Stimulated activated CD4-positive, alpha-beta T cell treated with anti-CD3 and anti-CD28 coated beads, Interleukin-4, amount 100 ng/mL, for 4 hours (primary cell): ENCODE measurements at places on chromosomes 7 and 10.

DNA sequence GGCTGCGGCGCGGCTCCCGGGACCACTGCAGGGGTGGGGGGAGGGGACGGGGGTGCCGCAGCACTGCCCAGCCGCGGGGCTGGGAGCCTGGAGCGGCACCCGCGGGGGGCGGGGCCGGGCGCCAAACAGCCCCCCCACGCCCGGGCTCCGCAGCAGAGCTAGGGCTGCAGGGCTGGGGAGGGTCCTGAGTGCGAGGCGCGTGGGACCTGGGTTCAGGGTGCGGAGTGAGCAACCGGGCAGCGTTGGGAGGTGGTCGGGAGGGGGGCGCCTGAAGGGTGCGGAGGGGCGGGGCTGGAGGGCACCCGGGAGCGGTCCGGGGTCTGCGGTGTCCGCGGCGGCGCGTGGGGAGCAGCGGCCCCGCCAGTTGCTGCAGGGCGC lies 528 bp downstream of the CAMK2G start:
- DNase-seq: no peak

- DNase-seq: peak; percentile 30
Observed at GRCh38 chr10:69801094-69801433, 642 bp upstream of the COL13A1 start.

- no peak for DNase-seq
Observed at GRCh38 chr7:14576578-14576977, 326.0 kb downstream of the DGKB start.

DNA sequence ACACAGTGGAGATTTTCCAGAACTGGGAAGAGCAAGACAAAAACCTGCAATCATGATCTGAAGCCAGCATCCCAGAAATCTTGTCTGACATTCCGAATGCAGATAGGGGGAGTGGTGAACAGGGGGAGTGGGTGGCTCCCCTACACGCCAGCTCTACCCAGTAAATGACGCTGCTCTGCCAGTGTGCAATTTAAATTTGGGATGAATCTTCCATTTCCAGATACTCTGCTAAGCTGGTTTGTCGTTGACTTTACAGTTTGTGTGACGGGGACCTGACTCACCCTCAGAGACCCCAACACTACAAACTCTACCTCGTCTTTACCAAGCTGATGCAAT lies 68.7 kb upstream of the CAMK2B start:
- no peak for DNase-seq

DNA sequence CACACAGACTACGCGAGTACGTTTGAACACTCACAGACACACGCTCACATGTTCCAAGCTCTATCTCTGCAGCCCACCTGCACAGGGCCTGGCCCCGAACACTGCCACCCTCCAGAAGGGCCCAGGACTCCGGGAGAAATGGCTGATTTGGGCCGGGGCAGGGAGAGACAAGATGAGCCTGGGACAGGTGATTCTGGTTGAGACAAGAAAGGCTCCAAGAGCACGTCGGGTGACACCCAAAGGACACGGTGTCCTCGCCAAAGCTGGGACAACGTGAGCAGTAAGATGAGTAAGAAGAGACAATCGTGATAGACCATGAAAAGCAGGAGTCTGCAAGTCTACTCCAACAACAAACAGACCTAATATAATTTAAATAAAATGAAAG lies 9.2 kb downstream of the GPER1 start:
- DNase-seq: no peak

- no peak for DNase-seq
Observed at GRCh38 chr10:117477961-117478670, 64.4 kb upstream of the EMX2 start.

- DNase-seq: no peak
Observed at GRCh38 chr10:14698111-14698828, 76.4 kb downstream of the FAM107B start.

DNA sequence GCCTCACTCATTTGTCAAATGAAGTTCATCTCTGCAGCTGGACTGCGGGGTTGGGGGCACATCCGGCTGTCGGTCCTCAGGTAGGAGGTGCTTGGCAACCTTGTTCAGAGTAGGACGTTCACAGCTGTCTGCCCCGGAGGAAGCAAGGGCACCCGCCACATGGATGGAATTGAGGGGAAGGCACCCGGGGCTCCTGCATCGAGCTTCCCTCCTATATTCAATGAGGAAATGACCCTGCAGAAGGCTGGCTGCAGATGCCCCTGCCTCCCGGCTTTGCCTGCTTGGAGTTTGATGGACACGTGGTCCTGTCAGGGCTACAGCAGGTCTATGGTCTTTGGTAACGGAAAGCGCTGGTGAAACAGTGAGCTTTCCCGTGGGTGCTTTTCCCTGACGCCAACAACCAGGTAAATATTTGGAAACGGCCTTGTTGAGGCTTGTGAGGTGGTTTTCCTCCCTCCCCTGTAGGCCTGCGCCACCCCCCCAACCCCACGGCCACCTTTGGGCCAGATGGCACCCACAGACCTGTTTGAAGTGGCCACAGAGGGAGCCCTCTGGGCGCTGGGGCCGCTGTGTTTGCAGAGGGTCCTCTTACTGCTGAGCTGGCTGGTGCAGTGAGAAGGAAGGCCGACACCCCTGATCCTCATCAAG lies 32.9 kb downstream of the HTRA1 start:
- no peak for DNase-seq

- DNase-seq: no peak
Observed at GRCh38 chr10:55813451-55814170, 547.4 kb downstream of the ZWINT start.

GRCh38 chr7:123528265-123528664 lies 6.1 kb downstream of the IQUB start:
- no peak for DNase-seq

- DNase-seq: no peak
Observed at GRCh38 chr10:57972783-57973182, 294.9 kb downstream of the IPMK start.

DNA sequence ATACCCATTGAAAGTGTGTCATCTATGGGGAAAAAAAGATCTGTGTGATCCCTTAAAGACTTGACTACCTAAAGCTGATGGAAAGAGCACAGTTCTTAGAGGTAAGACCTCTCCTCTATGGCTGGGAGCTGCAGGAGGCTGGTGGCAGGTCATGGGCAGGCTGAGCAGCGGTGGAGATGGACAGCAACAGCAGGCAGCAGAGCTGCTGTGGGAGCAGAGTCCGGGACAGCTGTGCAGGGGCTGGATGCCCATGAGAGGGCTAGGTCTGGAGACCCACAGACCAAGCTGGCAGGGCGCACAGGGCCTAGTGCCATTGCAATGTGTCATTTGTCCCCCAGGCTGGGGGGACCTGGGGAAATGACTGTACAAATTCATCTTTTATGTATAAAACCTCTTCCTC lies 13.4 kb upstream of the EPHA1 start:
- no peak for DNase-seq

DNA sequence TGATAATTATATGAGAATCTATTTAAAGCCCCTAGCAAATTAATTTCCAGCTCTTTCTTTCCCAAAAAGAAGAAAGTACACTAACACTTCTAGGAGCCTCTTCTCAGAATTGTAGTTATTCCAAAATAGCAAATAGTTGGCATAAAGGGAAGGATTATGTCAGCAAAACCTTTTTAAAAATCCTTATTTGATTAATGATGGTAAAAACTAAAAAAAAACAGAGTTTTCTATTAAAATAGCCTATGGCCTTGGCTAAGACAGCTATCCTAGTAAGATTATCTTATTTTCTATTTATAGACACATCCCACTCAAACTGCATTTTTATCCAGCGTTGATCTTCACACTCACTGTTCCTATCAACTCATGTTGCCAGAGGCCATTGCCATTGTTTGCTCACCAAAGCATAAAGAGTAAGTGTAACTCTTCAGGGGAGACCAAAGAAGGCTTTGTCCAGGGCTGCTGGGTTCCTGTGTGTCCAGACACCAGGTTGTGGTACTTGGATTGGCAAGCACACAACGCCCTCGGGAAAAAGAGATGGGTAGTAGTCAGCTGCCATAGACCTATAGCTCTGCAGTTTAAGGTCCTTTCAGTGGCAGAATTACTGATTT lies 31.5 kb downstream of the ACTA2 start:
- DNase-seq: no peak
